ENCODE measurements at places on chromosomes 1 and 21.

- DNase-seq: no peak
Measured at GRCh38 chr1:56576880-56577405, 2.4 kb downstream of the PLPP3 start.

GRCh38 chr1:222243902-222244301 is 304.0 kb downstream of the HHIPL2 start:
- no peak for DNase-seq

DNA sequence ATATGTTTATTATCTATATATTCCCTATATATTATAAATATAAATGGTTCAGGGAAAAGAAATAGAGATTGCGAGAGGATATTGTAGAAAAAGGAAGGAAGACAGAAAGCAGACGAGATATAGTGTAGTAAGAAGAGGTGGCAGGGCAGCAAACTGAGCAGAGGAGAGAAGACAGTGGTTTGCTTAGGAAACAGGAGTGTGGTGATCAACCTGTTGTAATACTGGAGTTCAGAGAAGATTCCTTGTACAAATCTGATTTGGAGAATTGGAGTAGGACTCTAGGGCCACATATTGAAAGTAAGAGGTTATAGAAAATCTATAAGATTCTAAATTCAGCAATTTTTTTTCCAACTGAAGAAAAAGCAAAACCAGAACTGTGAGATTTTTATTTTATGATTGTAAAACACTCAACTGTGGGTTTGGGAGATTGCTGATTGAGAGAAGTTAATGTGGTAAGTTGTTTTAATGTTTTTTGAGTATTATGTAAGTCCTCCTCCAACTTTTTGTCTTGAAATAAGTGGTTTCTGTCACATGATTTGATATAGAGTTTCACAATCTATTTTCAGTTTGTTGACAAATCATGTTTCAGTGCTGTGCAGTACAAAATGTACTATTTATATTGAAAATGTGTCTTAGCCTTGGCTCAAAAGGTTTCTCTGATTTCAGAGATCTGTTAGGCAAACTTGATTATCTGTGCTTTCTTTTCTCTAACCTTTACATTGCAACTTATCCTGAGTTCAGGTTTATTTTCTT is 9.6 kb upstream of the AMY2B start:
- DNase-seq: no peak

- DNase-seq: no peak
Measured at GRCh38 chr1:158115126-158115525, 65.6 kb upstream of the CD1D start.

DNA sequence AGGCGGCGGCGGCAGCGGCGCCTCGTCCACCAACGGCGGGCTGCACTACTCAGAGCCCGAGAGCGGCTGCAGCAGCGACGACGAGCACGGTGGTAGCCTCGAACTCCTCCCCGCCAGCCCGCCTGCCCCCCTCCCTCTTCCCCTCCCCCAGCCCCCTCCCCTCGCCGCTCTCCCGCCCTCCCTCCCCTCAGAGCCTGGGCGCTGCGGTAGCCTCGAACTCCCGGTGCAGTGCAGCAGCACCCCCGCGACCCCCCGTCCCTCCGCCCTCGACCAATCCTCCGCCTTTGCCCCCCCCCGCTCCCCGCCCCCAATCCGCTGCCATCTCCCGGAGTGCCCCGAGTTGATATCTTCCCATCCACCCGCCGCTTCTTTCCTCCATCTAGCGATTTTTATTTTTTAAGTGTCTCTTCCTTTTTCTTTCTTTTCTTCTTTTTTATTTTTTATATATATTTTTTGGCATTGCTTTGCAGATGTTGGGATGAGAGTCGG is 516 bp downstream of the RCOR3 start:
- DNase-seq: no peak

DNA sequence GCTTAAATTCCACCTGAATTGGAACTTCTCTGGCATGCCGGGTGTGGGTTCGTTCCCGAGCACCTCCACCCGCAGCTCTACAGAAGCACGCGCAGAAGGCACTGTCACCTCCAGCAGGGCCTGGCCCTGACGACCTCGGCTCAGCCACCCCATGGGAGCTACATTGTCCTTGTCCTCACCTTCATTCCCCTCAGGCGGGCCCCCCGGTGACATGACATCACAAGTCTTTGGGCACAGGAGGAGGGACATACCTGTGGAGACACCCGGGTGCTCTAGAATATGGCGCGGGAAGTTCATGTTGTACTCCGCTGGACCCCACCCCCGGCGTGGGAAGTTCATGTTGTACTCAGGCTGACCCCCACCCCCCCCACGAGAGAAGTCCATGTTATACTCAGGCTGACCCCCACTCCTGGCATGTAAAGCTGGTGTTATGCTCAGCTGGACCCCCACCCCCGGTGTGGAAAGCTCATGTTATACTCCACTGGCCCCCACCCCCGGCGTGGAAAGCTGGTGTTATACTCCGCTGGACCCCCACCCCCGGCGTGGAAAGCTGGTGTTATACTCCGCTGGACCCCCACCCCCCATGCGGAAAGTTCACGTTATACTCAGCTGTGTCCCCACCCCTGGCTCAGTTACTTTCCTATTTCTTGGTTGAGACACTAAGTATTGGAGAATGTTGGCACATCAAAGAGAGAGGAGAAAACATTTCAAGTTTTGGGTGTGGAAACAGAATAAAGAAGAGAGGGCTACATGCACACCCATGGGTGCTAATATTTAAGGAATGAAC is 37.6 kb downstream of the UMODL1 start:
- DNase-seq: no peak

GRCh38 chr1:165144757-165145397 is 211.6 kb downstream of the LMX1A start:
- DNase-seq: no peak

DNA sequence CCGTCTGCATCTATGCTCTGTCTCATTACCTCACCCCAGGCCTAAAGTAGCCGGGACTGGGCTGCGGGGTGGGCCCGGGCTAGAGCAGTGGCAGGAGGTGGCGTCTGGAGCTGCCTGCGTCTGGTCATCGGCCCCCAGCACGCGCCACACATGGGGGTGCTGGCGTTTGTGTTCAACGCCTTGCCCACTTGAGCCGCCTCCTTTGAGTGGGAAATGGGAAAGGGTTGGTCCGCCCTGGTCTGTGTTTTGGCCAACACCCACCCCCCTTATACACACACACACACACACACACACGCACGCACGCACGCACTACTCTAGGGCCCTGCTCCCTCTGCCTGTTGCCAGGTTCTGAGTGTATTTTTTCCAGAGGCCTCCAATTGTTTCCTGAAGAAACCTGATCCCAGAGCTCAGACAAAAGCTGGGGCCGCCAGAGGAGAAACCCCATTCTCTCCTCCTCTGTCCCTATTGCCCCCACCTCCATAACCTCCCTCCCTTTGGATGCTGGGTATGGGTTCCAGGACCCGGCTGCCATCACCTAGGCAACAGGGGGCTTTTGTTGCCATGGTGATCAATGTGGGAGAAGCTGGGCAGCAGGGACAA is 10.1 kb downstream of the VANGL2 start:
- no peak for DNase-seq

DNA sequence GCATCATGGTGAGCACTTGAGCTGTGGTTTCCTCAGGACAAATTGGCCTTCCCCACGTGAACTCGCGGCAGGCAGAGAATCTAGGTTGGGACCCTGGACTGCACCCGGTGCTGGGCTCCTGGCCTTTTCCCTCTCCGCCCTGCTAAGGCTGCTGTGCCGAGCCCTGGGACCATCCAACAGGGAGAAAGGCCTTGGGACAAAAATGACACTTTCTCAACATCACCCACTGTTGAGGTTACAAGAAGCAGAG is 9.2 kb upstream of the UMODL1 start:
- no peak for DNase-seq

DNA sequence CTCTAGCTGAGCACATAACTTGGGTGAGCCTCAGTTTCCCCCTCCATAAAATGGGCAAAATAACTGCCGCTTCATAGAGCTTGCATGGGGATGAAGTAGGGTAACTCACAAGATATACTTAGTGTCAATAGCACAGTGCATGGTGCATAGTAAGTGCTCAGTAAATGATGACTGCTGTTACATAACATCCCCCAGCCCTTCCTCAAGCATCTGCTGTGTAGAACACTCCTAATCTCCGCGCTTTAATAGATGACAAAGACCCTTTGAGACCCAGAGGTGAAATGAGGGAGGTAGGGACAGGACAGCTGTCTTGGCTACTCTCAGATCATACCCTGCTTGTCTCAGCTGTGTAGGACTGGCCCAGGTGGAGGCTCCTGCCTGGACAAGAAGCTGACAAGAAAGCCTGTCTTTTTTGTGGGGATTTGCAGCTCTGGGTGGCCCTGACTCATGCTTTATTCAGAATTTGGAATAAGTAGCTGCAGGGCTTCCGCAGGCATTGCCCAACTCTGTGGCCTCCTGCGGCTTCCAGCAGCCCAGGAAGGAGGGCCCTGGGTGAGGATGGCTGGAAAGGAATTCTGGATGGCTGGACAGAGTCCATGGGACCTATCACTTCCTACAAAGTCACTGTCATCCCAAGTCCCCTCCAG is 20.7 kb upstream of the PADI4 start:
- DNase-seq: no peak

DNA sequence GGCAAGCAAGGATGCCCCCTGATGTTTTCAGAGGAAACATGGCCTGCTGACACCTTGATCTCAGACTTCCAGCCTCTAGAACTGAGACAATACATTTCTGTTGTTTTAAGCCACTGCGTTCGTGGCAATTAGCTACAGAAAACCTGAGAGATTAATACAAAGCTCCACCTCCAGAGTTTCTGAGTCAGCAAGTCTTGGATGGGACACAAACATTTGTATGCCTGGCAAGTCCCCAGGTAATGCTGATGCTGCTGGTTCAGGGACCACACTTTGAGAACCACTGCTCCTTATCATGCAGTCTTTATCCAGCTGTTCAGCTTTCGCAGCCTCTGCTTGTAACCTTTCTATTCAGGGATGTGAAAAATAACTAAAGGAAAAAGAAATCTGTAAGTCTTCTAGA is 565.7 kb upstream of the PLXNA2 start:
- DNase-seq: no peak

GRCh38 chr1:223700942-223701637 is 11.2 kb upstream of the CAPN2 start:
- DNase-seq: no peak

DNA sequence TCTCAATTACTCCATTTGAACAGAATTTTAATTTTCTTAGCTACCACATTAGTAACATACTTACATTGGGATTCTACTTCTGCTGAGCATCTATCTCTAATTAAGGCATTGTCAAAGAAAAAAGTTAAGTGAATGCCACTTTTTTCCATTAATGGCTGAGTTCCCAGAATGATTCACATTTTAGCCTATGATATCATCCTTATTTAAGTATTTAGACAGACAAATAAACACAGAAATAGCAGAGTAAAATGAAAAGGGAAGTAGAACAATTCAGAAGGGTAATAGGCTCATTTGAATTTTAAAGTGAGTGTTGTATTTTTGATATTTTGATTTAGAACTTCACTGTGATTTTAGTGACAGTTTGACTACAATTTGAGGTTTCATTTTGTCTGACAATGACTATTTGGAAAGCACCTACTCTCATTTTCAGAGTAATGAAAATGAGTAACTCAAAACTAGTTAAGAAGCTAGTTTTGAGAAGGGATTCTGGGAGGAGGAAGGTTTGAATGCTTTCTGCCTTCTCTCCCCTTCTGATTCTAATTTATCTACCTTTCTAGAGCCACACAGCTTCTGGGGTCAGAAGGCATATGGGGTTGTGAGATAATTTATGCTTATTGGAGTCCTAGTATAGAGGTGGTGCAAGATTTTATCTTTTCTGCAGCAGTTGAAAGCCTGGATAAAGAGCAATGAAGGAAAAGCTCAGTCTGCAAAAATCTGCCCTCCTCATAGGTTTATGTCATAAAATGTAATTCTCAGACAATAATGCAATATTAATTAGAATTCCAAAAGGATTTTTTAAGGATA is 15.5 kb downstream of the LYPLAL1 start:
- DNase-seq: no peak

GRCh38 chr1:159092036-159092760 is 15.6 kb upstream of the AIM2 start:
- no peak for DNase-seq

DNA sequence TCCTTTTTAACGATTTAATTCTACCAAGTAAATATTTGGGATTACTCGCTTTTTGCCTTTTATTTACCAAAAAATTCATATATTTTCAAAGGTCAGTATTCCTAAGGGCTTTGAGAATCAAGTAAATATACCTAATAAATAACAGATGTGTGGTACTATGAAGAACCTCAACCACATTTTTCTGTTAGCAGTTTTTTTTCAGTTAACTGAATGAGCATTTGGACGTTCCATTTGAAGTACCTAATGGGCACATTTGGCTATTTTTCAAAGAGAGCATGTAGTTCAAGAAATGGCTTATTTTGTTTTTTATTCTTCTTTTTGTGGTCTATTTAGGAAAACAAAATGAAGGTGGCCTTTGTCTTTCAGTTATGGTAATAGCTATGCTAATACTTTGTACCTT is 253.0 kb downstream of the GPR52 start:
- DNase-seq: no peak

DNA sequence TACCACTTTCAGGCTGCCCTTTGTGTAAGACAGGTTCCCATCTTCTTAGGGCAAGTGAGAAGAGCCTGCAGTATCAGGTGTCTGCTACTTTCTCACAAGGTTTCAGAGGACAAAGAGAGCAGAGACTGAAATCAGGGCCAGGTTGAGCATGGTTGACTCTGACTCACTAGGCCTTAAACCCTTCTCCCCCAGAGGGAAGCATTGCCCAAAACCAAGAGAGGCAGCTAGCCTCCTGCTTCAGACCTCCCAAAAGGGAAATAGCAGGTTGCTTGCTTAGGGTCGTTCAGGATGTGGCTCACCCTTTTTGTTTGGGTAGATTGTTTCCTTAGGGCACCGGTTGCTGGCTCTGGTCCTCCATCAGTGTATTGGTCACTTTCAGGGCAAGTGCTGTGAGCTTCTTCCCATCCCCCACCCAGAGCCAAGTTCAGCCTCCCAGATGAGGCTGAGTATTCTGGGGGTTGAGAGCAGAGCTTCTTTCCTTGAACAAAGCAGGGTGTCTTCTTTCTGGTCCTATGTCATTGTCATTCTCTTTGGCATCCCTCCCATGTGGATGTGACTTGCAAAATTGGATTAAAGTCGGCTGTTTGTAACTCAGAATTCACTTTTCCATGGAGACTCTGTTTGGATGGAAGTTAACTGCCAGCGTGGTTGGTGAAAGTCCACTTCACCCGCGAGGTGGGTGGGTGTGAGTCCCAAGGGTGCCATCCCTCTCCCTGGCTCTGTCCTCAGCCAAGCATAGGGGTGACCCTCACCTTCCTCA is 55.5 kb upstream of the GALNT2 start:
- DNase-seq: no peak

DNA sequence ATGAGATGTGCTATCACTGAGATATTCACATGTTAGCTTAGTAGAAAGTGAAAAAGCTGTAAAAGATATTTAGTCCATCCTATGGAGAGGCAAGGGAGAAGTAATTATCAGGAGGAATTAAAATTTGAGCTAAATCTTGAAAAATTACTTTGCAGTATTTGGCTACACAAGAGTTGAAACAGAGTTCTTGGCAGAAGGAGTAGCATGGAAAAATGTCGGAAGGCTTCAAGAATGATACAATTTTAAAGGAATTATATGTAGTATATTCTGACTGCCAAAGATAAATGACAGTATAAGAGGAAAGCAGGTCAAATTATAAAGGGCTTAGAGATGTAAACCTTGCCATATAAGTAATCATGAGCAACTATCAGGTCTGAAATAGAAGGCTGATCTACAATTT is 518.9 kb downstream of the BRINP3 start:
- no peak for DNase-seq

Measured in stimulated activated effector memory CD8-positive, alpha-beta T cell treated with anti-CD3 and anti-CD28 coated beads, Interleukin-12 subunit alpha, Interleukin-12 subunit beta, amount 100 ng/mL, for 72 hours (primary cell).